ENCODE measurements at places on chromosomes 7 and 10. TPM values are rescaled to one million over a fixed set of nuclear protein-coding genes. Genes with fewer than 3 reads are reported as not detected.

GRCh38 chr7:4766666-4767519, 8.5 kb upstream of the AP5Z1 start:
- no peak for DNase-seq

Gene C7orf33
- not detected for total RNA-seq

DNA sequence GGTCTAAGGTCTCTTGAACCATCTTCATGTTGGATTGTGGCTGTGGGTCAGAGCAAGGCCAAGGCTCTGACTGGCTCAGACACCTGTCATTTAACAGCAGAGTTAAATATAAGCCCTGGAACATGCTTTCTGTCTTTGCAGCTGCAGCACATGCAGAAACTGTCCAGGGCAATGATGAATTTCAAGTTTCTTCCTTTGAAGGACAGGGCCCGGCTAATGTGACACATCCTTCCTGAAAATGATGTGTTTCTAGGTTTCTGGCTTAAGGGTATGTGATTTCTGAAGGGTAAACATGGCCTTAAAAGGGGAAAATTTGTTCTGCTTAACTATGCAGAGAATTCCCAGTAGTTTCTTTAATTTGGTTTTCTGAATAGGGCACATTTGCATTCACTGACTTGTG, 34.0 kb upstream of the SLC35B4 start:
- DNase-seq, result no peak

Gene RAPGEF5
- 22.1 TPM for total RNA-seq

GRCh38 chr7:86558680-86559501, 84.8 kb upstream of the GRM3 start:
- DNase-seq, result no peak

DNA sequence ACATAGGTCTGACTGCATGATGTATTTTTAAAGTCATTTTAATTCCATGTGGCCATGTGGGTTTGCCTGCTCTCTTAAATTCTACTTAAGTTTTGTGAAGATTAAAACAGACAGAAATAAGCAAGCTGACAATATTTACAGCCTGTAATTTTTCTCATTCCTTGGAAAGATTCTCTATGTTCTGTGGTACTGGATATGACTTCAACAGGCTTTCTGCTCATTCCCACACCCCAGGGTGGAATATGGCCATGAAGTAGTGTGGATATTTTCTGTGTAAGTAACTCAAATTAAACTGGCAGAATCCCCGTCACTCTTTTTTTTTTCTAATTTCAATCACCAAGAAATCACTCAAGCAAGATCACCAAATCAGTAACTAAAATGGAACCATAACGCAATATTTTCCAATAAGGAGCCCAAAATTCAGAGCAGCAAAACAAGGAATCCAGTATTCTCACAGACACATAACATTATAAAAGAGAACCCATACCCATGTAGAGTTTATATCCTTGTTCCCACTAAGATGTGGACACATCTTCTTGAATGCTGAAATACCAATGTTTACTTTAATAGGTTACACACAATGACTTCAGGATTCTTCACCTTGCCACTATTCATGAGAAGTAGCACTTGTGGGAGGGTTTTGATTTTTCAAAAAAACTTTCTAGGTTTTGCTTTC, 5.7 kb downstream of the HOXA5 start:
- no peak for DNase-seq

DNA sequence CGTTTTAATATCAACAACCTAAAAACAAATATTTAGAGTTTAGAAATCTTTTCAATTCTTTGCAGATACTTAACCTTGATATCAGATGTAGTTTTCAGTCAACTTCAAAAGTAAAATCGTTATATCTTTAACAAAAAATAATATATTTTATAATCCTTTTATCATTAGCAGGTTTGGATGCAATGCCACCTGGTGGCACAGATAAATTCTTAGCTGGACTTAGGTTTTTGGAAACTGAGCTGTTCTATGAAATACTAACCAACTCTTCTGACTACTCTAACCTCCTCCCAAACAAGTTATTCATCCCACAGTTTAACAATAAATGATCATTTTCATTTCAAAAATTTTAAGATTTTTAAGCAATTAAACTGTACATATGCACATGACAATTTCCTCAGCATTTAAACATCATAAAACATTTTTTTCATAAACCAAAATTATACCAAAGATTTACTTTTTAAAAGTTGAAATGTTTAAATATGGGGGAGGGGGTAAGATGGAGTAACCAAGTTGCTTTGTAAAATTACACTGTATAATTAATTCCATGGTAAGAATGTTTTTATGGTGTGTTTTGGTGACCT, 56.9 kb downstream of the HIBADH start:
- DNase-seq, result no peak

- DNase-seq, result no peak
Measured at GRCh38 chr7:124930173-124930623, 573 bp upstream of the POT1 start.

DNA sequence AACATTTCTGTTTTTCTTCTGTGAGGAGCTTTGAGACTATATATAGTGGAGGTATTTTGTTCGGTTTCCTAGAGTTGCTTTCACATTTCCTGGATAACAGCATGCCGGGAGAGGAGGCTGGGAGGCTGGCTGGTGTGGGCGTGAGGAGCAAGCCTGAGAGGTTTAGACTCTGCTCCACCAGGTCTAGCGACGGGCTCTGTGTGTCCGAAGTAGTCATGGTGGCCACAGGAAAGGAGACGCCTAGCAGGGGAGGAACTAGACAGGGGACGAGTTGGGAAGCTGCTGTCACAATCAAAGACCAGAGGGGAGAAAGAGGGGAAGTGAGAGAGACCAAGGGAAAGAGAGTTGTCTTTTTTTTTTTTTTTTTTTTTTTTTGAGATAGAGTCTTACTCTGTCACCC, 19.6 kb downstream of the PTPRE start:
- no peak for DNase-seq

GRCh38 chr10:129792141-129792540, 171.9 kb downstream of the EBF3 start:
- DNase-seq, result no peak

Gene KLLN
- 0.71 TPM for total RNA-seq

- no peak for DNase-seq
Measured at GRCh38 chr7:45700556-45700955, 126.4 kb downstream of the ADCY1 start.

Gene SIRT1
- 70.9 TPM for total RNA-seq

GRCh38 chr10:44938956-44939355, 20.6 kb upstream of the RASSF4 start:
- no peak for DNase-seq

DNA sequence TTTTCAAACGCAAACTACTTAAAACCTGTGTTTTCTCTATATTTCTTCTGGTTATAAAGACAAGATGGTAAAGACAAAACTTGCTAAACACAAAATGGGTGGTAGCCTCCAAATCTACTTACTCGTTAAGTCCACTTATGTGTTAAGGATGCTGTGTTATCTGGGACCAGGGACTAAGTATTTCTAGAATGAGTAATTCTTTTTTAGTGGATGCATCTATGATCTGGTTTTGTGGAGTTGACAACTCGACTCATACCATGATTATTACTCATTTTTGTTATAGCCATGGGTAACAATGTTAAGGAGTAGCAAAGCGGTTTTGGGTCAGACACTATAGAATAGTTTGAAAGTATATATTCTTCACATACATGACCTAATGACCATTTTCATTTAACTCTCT, 239.5 kb upstream of the FOXP2 start:
- DNase-seq, result no peak

Gene SUGCT
- 5.4 TPM for total RNA-seq

Gene EFCAB10
- 3.1 TPM for total RNA-seq

DNA sequence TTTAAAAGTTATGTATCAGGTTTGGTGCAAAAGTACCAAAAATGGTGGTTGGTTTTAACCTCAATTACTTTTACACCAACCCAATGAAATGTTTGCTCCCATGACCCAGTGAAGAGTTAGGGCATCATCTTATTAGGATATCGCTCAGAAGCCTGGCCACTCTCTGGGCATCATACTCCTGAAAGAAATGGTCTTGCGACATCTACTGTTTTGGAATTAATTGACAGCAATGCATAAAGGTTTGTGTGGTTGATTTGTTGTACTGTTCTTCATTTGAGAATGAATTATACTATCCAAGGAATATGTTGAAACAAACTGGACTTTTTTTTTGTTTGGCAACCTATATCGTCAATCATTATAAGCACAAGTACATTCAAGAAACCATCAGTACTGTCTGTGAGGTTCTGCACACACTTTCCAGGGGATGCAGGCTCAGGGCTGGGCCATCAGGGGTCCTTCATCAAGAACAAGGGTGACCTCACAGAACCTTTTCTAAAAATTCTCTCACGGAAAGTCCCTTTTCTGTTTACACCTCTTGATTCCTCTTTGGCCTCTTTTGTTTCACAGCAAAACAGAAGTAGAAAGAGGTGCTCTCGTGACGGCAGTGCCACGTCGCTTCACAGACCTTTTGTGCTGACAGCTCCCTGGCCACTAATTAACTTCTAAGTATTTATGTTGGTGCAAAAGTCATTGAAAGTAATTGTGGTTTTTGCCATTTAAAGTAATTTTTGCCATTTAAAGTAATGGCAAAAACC, 117.2 kb upstream of the KLF6 start:
- no peak for DNase-seq

Gene SKIDA1
- 8.2 TPM for total RNA-seq

Gene CDK5
- total RNA-seq, result 22.8 TPM

Gene OPN4
- total RNA-seq, result not detected

DNA sequence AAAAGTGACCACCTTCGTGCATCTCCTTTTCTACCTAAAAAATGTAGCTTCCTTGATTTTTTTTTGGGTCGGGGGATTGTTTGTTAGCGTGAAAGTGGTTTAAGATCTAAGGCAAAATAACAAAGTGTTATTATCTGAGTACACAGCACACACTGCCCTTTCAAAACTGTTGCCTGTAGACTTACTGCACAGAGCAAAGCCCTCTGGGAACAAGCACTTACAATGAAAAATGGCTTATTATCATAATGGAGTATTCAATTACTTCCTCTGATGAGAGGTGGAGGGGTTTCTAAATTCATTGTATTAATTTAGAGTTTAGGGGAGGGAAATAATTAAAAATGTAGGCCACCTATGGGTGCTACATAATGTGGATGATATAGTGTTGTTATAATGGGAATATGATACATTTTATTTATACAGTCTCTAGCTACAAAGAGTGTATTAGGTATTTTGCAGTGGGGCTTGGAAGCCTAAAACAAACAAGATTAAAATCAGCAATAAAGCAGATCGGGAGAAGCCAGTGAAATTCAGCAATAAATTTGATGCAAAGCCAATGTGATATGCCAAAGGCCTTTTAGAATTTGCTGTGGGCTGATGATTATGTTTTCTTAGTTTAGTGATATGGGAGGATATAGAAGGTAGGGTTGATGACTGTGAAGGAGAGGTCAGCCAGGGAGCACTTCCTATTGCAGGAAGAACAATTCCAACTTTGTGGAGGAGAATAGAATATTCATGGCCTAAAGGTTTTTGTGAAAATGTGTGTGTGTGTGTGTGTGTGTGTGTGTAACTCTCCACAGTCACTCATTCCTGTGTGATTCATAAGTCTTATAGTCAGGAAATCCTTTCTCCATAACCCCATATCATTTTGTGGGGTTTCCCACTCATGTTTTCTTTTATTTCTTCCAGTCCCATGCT, 17.7 kb upstream of the EXOC4 start:
- DNase-seq, result no peak

DNA sequence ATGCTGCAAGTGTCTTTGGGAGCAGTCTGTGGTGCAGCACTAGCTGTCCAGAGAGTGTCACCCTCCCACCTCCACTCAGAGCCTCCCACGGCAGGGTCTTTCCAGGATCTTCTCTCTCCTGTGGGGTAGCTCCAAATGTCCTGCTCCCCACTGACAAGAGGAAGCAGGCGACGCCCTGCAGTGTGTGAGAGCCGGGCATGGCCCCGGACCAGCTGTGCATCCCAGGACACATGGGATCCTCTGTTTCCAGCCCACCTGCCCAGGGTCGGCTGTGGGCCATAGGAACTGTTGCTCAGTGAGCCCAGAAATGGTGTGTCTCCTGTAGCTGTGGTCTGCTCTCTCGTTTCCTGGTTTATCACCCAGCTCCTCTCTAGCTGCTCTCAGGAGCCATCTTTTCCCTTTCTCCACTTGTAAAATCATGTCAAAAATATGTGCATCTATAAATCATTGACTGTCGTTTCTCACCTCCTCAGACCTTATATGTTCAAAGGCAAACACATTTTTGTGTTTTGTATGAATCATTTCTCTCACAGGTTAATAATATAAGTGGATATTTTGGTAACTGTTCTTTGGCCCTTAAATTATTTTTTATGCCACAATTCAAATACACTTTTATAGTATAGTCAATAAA, 74.9 kb downstream of the VWC2 start:
- DNase-seq, result no peak

Gene OGDHL
- 16.6 TPM for total RNA-seq

Gene FAM25C
- not detected for total RNA-seq

DNA sequence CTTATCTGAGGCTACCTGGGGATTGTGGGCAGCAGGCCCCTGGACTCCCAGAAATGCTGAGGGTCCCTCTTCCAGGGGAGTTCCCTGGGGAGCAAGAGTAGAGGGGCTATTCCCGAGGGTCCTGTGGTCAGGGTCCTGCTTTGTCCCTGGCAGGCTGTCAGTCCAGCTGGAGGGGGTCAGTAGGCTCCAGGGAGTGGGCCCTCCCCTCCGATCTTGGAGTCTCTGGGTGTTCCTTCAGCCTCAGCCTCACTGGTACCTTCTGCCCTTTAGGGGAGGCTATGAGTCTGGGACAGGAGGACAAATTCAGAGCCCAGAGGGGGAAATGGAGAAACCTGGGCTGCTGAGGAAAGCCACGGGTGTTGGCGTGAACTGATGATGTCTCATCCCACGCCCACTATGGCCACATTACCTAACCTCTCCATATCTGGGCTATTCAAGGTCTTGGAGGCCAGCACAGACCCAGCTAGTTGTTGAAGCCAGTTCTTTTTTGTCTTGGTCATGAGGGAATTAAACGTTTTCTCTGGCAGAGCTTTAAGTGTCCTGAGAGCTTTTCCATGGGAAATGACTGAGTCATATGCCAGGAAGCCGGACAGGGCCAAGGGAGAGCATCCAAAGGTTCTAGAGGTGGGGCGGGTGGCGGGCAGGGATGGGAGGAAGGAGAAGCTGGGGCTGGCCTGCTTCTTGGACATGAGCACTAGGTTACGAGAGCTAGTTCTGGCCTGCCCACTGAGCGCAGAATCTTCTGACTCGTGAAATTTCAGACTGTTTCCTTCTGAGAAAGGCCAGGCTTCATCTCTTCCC, 6.2 kb downstream of the CALHM2 start:
- DNase-seq, result no peak

Gene DGKB
- 2.6 TPM for total RNA-seq

DNA sequence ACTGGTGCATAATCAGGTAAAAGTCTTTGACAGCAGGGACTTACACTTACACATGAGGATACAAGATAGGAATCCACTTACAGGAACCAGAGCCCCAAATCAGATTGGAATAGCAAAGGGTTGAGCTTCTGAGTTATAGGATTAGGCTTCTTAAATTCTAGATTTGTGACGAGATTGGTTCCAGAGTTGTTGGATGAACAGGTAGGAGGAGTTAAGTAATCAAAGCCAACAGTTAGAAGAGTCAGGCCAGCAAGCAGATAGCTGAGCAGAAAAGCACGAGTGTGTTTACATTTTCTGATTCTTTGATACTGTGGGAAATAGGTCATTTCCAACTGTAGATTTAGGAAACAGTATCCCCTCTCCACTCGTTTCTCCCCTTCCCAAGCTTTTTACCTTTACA, 167.0 kb downstream of the MDFIC start:
- DNase-seq, result no peak

Gene GDF2
- not detected for total RNA-seq

Gene NEBL
- total RNA-seq, result 10.5 TPM
